ENCODE measurements at places on chromosomes 3 and 15.

DNA sequence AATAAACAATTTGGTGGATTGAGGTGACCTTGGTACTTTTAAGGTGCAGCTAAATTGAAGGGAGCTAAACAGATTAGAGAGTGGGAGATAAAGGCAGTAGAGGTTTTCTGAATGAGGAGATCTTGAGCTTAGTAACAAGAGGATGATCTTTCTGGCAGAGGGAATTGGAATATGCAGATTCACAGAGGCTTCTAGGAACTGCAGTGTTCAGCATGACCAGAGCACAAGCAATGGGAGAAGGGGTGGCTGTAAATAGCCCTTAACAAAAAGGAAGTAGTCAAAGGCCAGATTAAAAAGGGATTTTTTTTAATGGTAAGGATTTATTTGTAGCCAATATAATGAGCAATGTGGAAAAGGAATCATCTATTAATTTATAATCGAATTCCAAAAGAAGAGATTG is 5.7 kb upstream of the BNIP2 start:
- no peak for DNase-seq

DNA sequence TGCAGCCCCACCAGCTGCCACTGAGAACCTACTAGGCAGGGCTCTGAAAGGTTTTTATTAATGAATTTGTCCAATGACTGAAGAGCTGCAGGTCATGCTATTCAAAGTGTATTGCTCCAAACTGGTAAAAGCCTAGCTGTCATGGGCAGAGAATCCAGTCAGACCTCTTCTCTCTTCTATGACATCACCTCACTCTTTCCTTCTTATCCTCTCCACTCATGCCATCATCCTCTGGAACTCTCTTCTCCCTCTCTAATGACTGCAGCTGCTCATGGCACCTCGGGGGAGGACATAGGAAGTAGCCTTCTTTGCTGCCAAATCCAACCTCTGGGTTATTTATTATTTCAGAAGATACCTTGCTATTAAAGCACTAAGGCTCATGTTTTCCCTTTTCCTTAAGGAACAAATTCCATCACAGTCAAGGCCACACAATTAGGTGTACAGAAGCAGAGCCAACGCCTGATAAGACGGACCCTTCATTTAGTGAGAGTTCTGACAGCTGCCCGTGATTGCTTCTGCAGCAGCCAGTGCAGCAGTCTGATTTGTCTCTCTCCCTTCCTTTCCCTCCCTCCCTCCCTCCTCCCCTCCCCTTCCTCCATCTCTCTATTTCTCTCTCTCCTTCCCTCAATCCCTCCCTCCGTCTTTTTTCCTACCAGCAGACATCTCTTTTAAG is 87.0 kb upstream of the ONECUT1 start:
- DNase-seq, result no peak

DNA sequence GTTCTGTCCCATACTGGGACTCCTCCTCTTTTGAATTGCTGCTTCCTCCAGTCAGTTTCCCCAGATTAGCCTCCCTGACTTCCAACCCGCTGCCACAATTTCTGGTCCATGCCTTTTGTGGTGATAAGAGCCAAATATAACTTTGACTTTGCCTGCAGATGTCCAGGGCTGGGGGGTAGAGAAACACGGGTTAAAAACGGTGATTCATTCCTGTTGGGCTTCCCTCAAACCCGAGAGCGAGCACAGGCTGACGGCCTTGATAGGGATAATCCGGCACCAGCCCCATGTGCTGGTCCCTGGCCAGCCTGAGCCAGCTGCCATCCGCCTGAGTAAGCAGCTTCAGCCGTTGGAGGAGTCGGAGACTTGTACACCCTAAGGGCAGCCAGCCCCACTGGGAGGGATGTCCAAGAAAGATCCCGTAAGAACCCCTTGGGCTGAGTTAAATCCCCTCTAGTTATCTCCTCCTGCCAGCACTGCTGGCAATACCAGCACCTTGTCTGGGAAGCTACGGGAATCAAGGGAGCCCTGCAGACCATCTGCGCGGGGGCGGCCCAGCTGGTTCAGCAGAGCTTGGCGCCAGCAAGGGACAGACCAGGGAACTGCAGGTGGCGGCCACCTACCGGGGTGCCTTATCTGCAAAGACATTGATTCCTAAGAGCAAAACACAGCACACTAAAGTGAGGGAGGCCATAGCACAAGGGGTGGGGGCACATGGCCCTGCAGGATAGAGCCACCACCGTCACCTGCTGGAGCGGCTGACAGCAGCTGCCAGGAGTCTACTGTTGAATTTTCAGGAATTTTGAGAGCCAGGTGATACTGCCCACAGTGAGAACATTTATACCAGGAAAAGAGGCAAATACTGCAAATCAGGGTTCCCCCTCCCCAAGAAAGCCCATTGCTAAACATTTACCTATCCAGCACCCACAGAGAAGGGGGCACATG is 18.1 kb downstream of the CSPG4 start:
- peak; percentile 43 for DNase-seq

DNA sequence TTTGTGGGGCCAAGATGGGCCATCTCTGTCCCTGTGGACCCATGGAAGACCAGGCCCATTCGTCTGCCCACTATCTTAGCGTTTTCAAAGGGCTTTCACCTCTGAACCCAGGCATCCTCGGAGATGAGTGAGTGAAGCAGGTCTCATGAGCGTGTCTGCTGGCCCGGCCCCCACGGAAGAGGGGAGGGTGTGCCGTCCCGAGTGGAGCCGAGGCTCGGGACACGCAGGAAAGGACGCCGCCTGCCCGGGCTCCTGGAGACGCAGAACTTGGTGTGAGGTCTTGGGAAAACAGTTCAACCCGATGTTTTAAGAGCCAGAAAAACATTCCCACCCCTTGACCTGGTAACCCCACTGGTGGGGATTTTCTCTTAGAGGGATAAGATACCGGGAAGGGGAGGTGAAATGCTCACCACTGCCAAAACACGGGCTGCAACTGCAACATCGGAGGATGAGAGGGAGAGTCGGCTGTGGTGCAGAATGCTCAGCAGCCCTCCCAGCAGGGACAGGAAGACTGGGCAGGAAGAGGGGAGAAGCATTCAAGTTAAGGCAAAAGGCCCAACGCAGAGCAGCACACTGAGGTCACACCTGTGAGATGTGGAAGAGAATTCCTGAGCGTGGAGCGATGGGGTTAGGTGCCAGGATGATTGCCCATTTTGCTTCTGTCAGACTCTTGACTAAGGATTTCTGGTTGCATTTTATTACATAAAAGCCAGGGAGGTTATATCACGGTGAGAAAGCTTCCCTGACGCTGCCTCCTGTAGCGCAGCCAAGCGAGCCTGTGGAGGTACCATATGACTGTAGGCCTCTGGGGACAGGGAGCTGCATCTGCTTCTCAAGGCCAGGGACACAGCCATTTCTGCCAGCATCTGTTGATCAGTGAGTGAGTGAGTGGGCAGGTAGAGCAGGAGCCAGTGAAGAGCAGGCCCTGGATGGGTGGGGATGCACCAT is 14.1 kb upstream of the STAB1 start:
- DNase-seq, result no peak

- no peak for DNase-seq
These were observed 43.8 kb downstream of the SLC2A2 start for GRCh38 chr3:170982733-170983132.

DNA sequence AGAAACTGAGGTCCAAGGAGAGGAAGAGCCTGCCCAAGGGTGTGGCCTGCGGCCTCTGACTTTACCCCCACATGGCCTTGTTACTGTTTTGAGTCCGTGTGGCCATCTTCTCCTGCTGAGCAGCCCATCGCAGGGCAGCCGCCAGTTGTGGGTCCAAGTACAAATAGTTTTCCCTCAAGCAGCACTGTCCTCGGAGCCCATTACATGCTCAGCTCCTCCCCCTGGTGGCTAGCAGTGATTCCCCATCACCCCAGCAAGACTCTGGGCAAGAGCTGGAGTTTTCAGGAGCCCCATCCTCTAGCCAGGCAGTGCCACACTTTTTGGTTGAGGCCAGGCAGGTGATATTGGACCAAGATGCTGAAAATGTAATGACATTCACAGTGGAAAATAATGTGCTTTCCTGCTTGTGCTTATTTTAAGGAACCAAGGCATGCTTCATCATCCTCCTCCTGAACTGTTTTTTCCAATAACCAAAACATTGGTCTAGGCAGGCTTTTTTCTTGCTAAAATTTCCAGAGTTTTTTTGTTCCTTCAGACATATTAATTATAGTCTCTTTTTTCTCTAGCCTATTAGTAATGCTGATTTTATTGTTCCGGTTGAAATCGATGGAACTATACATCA is 23.2 kb upstream of the VILL start:
- peak; percentile 82 for DNase-seq

DNA sequence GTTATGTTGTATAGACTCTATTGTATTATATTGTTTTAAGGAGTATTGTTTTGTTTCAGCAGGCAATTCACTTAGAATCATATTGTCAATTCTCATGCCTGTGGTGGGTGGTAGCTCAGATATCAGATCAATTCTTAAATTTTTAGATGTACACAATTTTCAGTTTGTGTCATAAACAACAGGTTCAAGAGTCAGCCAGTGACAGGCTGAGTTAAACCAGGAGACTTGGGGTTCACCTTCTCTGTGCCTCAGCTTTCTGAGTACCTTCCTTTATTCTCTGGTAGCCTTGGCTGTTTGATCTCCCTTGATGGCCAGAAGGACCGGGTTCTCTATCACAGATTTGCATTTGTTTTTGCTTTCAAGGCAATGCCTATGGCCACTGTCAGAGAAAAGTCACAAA is 199.9 kb upstream of the KCNMB2 start:
- no peak for DNase-seq

- no peak for DNase-seq
These were observed 59.1 kb upstream of the TOP2B start for GRCh38 chr3:25723802-25724201.

- DNase-seq, result no peak
These were observed 34.9 kb upstream of the ST6GAL1 start for GRCh38 chr3:186895406-186895805.
